ENCODE measurements at places on chromosomes 11 and 22.

DNA sequence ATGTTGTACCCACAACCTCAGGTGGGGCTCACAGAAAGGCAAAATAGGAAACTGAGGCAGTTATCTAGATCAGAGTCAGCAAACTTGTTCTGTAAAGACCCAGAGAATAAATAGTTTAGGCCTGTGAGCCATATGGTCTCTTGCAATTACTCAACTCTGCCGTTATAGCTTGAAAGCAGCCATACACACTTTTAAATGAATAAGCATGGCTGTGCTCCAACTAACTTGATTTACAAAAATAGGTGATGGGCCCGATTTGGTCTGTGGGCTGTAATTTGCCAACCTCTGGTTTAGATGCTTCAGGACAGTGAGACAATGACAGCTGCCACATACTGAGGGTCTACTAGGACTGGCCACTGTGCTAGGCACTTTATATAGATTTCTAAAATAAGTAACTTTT, 198.8 kb upstream of the NARS2 start:
- no peak for DNase-seq

DNA sequence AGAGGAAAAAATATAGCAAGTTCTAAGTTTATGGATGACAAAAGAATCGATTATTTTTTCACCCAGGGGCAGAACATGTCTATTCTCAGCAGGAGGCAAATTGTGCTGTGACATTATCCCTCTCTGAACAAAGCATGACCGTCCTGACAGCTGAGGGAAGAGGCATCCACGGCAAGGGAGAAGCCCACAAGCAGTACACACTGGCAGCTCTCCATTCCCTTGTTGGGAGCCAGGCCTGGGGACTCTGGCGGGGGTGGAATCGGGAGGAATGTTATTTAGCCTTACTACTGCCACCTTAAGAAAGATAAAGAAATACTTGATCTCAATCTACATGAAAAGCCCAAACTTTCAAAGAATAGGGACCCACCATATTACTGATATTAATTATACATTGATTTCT, 3.4 kb downstream of the KIRREL3 start:
- no peak for DNase-seq

DNA sequence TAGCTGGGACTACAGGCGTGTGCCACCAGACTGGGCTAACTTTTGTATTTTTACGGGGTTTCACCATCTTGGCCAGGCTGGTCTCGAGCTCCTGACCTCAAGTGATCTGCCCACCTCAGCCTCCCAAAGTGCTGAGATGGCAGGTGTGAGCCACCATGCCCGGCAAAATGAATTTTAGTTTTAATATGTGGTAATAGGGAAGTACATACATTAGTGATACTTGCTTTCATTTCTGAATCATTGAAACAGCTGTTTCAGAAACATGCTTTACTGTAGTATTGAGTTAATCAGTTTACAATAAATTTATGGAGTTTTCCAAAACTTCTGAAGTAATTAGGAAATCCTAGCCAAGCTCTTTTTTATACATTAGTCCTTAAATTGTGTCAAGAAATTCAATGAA, 15.6 kb downstream of the PCF11 start:
- DNase-seq: no peak

DNA sequence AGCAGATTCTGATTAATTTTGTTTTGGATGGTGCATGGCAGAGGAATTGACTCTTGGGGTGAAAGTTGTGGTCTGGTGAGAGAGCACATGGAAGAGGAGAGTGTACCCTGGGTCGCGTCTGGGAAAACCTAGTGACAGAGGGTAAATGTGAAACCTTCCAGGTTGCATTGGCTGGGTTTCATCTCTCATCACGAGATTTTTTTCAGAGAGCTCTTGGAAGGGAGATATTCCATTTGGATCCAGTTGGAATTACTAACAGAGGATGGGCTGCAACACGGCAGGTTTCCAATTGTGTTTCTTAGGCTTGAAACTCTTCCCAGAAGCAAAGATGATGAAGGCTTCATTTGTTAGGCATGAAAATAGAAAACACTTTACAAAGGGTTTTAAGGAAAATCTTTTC, 109.7 kb upstream of the MTMR2 start:
- no peak for DNase-seq
